ENCODE measurements at places on chromosomes 6 and 20.

DNA sequence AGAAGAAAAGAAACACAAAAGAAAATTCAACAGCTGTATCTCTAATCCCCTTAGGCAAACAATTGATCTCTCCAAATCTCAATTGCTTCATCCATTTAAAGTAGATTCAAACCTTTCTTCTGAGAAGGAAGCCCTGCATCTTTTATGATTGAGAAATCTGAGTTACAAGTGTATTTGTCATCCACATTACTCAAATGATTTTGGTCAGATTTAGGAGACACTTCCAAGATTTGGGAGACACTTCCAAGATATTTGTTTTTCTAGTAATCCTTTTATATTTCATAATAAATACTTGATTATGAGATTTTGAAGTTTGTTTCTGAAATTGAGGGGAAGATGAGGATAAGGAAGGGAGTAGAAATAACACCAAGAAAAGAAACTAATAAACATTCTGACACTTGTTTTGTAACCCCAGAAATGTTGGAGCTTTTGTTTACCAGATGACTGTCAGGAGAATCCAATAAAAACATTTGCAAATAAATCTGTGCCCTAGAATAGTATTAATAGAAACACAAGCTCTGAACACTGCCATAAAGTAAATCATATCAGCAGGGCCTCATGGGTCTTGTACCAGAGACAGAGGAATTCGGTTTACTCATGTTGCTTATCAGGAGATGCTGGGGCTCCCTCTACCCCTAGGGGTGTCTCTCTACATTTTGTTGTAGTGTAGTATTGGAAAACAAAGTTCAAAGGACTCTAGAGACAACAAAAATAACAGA lies 314.3 kb upstream of the NT5E start:
- no peak for DNase-seq

- DNase-seq = no peak
These were observed 60.2 kb downstream of the IL20RA start for GRCh38 chr6:136984578-136984977.

DNA sequence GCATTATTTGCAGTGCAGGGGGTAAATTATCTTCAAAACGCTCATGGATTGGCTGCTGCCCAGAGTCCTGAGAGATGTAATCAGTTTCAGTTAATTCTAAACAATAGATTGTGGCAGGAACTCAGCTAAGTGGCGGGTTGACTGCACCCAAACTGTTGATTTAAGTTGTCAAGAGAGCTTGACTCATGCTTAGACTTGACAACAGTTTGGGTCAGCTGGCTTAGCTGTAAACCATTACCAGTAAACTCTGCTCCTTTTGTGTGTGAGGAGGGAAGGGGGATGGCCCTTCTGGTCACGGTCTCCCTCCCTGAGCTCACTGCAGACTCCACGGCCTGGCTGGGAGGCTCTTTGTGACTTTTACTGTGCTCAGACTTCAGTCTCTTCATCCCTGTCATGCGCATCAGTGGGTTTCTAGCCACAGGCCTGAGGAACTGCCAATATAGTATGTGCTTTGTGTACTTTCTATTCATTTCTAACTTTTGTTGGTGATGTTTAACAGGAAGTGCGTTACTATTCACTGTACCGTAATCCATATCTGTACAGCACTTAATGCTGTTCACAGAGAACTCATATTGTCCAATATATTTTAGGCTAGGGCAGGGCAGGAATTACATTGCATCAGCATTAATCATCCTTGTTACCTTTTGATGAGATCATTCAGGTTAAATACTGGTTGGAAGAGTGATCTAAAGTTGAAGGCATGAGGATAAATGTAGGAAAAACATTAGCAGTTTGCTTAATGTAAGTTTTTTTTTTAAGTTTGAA lies 488.3 kb downstream of the CDKAL1 start:
- no peak for DNase-seq

DNA sequence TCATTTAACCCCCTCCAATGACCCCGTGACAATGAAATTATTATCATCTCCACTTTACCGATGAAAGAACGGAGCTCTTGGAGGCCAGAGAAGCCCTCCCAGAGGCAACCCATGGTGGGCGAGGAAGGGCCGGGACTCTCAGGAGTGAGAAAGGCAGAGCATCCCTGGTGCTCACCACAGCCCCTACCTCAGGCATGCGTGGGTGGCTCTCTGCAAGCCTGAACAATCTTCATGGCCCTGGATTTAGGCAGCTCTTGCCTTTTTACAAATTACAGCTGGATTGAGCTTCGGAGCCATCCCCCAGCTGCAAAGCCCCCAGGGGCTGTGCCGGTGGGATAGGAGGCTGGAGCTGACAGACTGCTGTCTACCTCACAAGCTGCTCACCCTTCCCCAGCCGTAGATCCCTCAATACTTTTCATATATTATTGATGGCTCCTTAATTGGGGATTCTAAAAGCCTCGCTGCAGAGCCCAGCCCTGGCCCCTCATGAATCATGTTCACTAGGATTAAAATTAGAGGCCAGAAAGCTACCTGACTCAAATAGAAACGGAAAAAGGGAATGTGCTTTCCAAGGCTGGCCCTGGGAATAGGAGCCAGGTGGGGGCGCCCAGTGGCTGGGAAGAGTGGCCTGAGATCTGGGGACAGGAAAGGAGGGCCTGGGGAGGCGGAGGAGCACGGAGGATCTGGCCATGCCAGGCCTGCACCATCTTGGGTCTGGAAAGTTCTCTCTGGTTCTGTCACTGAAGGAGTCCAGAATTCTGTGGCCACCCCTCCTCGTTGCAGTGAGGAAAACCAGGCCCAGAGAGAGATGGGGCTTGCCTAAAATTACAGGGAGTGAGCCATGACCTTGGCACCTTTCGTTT lies 29.1 kb downstream of the CPNE5 start:
- no peak for DNase-seq

DNA sequence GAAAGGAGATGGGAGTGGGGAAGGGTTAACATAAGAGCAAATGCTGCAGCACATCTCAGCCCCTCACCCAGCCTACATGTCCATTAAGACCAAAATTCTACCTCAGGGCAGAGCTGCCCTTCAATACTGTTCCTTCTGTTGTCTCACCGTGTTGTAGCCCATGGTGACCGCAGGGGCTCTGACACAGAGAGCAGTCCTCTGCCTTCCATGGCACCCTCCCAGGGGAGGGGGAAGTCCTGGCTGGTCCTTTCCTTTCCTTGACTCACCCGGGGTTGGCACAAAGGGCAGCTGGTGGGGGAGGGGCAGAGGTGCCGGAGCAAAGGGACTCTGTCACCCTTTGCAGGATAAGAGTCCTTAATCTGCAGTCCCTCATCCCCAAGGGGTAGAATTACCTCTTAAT lies 15.2 kb downstream of the NKX2-2 start:
- DNase-seq = no peak

- no peak for DNase-seq
These were observed 417.5 kb downstream of the EYS start for GRCh38 chr6:65289491-65289890.

DNA sequence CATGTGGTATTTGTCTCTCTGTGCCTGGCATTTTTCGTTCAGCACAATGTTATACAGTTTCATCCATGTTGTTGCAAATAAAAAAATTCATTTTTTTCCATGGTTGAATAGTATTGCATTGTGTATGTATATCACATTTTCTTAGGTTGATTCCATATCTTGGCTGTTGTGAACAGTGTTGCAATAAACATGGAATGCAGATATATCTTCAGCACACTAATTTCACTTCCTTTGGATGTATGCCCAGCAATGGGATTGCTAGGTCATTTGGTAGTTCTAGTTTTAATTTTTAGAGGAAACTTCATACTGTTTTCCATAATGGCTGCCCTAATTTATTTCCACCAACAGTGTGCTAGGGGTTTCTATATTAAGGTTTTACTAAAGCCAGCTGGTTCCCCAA lies 52.6 kb downstream of the GFRAL start:
- no peak for DNase-seq

GRCh38 chr6:7425808-7426190 lies 36.2 kb downstream of the RIOK1 start:
- DNase-seq = no peak

- DNase-seq = no peak
These were observed 11.9 kb downstream of the CUL9 start for GRCh38 chr6:43193929-43194328.

GRCh38 chr6:11006061-11006460 lies 38.0 kb downstream of the ELOVL2 start:
- no peak for DNase-seq

- DNase-seq = no peak
These were observed 5.4 kb upstream of the C20orf204 start for GRCh38 chr20:64030371-64031134.

Measured in CD4-positive, alpha-beta T cell (primary cell).